Sigmoid colon (tissue), 7 donors: ENCODE measurements at places on chromosomes 2 and 18. TPM values are rescaled to one million over a fixed set of nuclear protein-coding genes. Genes with fewer than 3 reads are reported as not detected.

Gene AKAIN1
- 0.32 TPM for polyA plus RNA-seq

Gene LHCGR
- not detected for polyA plus RNA-seq

Gene CROCC2
- polyA plus RNA-seq, result 0.09 TPM

Gene CCDC178
- not detected for polyA plus RNA-seq

Gene CASP8
- polyA plus RNA-seq, result 18.7 TPM

DNA sequence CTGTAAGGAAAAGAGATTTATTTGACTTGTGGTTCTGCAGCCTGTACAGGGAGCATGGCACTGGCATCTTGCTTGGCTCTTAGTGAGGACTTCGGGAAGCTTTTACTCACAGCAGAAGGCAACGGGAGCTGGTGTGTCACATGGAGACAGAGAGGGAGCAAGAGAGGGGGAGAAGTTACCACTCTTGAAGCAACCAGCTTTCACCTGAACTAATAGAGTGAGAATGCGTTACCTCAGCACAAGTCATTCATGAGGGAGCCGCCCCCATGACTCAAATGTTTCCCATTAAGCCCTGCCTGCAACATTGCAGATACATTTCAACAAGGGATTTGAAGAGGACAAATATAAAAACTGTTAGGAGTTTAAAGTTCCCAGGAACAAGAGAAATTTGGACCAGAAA is 190.0 kb downstream of the CYRIA start:
- no peak for DNase-seq

GRCh38 chr2:139685090-139685983 is 905.1 kb upstream of the NXPH2 start:
- no peak for DNase-seq

DNA sequence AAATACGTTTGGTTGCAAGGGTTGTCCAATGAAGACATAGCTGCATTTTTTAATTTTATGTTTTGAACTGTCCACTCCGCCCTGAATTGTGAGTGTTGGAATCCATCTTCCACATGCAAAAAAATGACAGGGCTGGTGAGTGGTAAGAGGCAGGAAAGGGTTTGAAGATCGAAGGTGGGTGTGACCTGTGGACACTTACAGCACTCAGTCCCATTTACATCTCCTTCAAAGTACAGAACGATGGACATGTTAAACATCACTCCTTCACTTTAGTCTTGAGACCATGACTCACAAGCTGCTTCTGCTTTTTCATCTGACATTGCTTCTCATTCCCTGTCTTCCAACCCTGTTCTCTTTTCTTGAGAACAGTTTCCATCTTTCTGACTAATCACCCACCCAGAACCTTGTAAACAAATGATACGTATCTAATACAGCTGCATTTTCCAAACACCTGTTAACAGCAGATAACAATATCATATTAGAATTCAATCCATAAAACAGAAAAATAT is 179.3 kb downstream of the ZNF516 start:
- DNase-seq, result no peak

- peak; percentile 87 for DNase-seq
These were observed 318.7 kb downstream of the PDE11A start for GRCh38 chr2:177753682-177754491.

GRCh38 chr2:112591413-112591812 is 7.0 kb downstream of the CHCHD5 start:
- DNase-seq, result no peak

DNA sequence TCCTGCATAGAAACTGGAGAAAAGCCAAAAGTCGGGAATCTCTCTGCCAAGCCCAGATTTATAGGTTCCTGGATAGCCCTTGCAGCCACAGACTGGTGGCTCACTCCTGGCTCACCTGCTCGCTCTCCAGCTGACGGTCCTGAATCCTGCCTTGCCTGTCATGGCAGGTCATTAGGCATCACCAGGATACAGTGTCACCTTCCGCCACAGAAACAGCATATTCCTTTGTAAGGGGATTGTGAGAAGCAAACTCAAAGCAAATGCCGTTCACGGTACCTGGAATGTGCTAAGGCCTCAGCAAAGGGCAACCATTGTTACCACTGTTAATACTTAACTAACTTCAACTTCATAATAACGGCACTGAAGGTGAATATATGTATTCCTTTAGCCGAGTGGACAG is 57.1 kb upstream of the GPR45 start:
- DNase-seq, result no peak

GRCh38 chr2:223214394-223215253 is 162.6 kb downstream of the KCNE4 start:
- no peak for DNase-seq

GRCh38 chr2:235728800-235729556 is 235.1 kb downstream of the AGAP1 start:
- peak; percentile 70 for DNase-seq

DNA sequence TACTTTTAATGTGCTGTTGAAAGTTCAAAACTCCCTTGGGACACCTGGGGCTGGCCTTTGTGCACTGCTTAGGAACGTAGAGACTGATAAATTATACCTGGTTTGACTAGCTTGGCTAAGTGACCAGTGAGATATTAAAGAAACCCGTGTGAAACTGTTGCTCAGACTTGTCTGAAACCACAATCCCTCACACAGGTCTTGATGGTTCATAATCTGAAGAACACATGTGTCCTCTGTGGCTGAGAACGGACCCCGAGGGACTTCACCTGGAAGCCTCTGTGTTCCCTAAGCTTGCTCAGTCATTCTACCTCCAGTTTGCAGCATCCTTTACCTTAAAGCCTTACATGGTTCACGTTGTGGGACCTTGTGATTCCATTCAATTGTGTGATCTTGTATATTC is 218.8 kb downstream of the CBLN2 start:
- no peak for DNase-seq

DNA sequence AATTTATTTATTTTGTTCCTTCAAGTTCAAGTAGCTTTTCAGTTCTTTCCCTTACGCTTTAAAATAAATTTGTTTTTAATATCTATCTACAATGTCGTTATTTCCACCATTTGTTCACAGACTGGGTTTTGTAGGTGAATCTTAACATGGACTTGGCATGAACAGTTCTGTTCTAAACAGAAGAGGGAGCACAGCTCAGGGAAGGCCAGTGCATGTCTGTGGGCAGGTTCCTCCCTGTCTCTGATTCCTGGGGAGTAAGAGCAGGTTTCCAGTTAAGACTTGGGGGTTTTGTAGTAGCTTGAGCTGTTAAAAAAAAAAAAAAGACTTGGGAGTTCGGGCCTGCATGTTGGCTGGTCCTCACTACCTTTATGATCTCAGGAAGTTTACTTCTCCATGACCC is 11.1 kb downstream of the TTL start:
- DNase-seq, result no peak

- DNase-seq, result no peak
These were observed 28.6 kb upstream of the SLC35F5 start for GRCh38 chr2:113784823-113785744.

- no peak for DNase-seq
These were observed 2.7 kb downstream of the GEN1 start for GRCh38 chr2:17756668-17757067.

DNA sequence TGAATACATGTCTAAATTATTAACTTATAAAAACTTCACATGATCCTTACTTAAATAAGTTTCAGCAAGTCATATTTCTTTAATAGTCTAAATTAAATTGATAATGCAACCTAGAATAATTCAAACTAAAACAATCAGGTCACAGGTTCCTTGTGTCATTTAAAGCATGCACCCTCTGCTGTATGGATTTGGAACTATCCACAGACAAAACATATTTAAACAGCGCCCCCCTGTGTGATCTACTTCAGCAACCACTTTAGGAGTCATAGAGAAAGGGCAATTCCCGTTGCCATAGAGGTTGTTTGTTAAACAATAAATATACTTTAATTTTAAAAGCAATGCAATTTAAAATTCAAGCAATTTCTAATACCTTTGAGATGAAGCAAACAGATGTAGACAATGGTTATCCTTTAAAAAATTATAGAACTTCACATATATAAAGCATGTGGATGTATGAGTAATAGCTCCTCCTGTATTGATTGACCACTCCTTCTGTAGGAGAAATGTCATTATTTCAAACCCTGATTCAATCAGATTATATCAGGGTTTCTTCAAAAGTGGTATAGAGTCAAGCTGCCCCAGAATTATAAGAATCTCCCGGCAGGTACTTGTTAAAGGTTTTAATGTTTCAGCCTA is 21.2 kb downstream of the GRB14 start:
- DNase-seq, result no peak

DNA sequence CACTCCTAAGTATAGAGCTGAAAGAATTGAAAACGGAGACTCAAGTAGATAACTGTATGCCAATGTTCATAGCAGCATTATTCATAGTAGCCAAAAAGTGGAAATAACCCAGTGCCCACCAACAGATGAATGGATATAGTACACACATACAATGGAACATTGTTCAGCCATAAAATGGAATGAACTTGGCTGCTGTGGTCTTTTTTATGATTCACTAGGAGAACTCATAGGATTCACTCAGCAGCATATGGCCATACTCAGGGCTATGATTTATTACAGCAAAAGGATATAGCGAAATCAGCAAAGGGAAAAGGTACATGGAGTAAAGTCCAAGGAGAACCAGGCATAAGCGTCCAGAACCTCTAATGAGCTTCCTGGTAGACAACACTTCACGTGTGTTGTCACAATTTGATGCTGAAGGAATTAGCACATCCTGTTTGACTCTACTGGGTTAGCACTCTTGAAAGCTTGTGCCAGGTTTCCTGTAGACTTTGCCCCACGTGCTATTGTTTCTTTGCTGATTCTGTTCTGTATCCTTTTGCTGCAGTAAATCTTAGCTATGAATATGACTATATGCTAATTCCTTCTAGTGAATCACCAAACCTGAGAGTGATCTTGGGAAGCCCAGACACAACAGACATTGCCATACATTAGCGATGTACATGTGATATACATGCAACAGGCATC is 15.7 kb downstream of the SPC25 start:
- no peak for DNase-seq
